Effector CD4-positive, alpha-beta T cell (primary cell): ENCODE measurements at places on chromosomes 1 and 21.

DNA sequence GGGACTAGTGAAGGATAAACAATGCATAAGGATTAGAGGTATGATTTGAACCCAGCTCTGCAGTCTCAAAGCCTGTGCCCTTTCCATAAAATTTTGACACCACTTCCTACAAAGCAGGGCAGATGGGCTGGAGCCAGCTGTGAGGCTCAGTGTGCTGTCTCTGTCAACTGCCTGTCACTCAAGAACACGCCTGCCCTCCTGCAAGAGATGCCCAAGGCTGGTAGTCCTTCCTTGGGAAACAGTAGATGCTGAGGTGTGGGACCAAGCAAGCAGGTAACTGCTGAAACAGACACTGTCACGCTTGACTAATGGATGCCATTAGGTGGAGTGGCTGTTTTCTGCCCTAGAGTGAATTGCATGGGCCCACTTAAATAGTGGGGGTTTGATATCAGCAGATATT lies 402.0 kb downstream of the PTPRU start:
- DNase-seq: no peak

GRCh38 chr1:52955129-52955970 lies 28.3 kb downstream of the SCP2 start:
- no peak for DNase-seq

GRCh38 chr1:209652873-209653401 lies 712 bp upstream of the LAMB3 start:
- DNase-seq: no peak

- DNase-seq: no peak
Observed at GRCh38 chr21:15688016-15688415, 41.8 kb upstream of the USP25 start.

DNA sequence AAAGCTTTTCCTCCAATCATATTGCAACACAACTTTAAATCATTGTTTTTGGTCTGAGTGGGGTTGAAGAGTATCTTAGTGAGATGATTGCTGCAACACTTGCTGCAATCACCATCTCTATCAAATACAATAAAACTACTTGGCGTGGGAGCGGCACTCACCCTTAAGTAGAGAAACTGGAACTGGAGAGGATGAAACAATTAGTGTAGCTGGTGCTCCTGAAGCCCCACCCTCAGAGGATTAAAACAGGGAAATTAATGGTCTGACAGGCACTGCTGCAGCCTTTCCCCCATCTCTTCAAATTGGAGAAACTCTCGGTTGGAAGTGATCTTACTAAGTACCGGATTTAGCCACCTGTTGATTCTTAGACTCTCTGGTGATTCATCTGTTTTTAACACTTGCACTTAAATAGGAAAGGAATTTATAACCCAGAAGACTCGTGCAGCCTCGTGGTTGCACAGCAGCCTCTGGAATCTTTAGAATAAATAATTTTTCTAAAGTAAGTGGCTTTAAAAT lies 80.5 kb upstream of the KIF26B start:
- DNase-seq: no peak

- DNase-seq: no peak
Observed at GRCh38 chr1:6860401-6860800, 75.1 kb downstream of the CAMTA1 start.

DNA sequence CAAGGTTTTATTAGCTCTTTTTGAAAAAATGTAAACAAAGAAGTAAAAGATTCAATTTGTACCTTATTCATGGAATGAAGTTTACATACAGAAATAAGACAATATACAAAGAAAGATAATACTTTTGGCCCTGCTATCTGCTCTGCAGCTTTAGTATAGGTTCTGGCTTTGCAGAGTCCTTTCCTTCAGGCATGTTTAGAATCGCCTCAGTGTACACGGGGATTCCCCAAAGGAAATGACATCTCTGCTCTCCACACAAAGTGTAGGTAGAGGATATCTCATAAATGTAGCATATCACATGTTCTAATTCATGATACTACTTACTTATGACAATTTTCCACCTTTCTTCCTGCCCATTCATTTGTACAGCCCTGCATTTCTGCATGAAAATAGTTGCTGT lies 222.6 kb upstream of the DPYD start:
- no peak for DNase-seq

- peak; percentile 54 for DNase-seq
Observed at GRCh38 chr21:42376338-42376982, 10.1 kb upstream of the TFF1 start.

GRCh38 chr1:235855811-235856429 lies 10.8 kb downstream of the LYST start:
- no peak for DNase-seq

- DNase-seq: no peak
Observed at GRCh38 chr1:1901641-1902294, 10.9 kb upstream of the GNB1 start.

GRCh38 chr1:159581422-159581821 lies 6.2 kb upstream of the APCS start:
- DNase-seq: no peak

DNA sequence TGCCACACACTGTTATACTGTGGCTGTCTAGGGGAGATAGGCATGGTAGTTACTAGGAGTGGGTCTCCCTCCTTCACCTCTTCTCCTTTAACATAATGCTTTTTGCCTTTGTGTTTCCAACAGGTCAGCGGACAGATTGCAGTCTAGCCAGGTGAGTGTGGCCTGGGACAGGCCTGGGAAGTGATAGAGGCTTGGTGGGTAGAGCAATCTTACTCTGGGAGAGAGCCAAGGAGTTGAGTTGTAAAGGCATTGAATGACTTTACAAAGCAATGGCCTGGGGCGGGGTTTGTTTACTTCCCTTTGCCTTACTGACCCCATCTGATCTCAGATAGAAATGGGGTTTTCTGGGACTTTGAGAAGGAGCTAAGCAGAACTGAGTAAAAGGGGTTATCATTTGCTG lies 51.0 kb upstream of the IKBKE start:
- DNase-seq: no peak

DNA sequence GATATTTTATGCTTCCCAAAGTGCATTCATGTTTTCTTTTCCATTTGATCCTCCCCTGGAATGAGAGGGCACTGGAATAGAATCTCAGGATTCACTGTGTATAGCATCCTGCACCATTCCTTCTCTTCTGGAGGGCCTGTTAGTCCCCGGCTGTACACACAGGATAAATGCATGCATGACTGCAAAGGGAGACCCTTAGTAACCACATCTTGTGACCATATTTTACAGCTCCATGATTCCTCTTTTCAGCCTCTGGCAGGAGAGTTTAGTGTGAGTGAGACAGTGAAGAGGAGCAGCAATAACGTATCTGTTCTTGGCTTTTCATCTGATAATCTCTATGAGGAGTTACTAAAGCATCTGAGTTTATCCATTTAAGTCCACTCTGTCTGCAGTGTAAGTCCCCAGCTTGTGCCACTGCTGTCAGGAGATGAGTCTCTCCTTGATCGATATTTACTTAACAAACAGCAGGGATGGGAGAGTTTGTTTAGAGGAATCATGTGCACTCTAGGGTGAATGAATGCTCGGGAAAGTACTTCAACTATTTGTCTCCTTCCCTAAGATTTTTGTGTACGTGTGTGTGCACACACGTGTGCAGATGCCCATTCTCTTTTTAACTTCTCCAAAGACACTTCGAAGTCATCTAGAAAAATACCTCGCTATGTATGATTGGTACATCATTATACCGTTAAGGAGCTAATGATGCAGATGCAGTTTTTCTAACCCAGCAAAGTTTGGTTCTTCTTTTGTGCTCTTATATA lies 41.1 kb downstream of the PROX1 start:
- no peak for DNase-seq

DNA sequence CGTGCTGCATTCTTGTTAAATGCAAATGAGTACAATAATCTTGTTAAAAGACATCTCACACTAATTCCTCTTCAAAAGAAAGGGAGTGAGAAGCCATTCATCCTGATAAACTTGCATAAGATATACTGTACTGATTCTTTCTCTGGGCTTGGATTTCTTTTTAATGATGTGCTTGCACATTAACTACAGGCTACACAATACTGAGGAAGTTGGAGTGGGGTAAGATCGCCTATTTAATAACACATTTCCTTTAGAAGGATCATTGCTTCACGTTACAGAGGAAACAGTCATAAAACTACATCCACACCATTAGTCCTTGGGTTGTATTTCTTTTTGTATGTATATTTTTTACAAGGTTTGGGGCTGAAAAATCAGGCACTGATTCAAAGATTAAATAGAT lies 36.6 kb downstream of the NRIP1 start:
- no peak for DNase-seq

DNA sequence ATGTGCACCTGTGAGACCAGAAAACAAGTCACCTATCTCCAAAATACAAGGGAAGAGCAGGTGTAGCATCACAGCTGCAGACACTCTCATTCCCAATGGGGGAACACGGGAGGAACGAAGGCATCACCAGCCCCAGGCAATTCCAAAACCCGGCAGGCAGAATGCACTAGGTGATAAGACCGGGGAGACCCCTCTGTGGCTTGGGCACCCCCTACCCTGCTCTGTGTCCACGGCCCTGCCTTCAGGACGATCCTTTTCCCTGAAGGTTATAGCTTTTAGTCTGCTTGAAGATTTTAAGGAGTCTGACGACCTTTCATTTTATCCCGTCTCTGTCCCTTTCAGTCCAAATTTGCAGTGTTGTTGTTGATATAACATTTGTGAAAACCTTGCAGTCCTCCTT lies 19.2 kb downstream of the TRPM2 start:
- no peak for DNase-seq

GRCh38 chr1:234907940-234908405 lies 220.7 kb downstream of the TOMM20 start:
- DNase-seq: no peak

DNA sequence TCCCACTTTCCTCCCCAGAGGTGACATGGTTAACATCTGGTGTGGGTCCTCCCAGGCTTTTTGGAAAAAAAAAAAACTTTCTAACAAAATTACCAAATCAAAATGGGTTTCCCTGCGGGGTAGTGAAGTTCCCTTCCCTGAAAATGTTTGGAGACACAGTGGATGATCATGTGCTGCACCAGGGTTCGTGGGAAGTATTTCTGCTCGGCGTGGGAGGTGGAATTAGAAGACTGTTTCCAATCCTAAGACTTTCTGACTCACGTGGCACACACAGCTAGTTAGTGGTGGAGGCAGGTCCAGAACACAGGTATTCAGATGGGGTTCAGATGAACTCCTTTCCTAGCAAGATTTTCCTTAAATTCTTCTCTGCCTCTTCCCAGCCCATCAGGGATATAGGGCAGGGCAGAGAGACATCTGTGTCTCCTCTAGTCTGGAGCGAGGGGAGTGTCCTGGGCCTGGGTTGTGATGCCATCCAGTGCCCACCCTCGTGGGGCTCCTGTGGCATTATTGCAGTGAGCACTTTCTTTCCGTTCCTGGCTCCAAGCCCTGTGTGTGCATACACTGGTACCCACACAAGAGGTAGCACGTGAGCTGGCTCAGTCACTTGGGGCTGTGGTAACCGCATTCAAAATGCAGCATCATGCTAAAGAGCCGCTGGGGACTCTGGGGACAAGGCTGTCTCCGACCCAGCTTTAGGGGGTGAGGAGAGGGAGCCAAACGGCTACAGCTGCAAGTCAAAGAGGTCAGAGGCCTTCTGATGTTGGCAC lies 27.5 kb downstream of the KCNC4 start:
- DNase-seq: no peak

- DNase-seq: no peak
Observed at GRCh38 chr1:37458551-37458950, 15.8 kb upstream of the ZC3H12A start.

DNA sequence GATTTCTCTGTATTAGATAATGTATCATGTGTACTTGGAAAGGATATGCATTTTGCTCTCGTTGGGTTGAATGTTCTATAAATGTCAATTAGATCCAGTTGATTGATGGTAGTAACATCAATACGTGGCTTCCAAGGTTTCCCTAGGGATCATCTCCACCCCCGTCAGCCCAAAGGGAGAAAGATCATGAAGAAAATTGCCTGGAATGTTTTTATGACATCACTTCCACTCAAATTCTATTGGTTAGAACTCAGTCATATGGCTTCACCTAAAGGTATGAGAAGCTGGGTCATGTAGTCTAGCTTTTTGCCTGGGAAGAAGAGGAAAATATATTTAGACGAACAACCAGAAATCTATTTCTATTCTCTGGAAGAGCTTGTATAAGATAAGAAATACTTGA lies at the start of gene C1orf185:
C1orf185 (plus strand) TSS at position 253 of the 400 bp plus-strand sequence; CDS start at position 259, 6 bp downstream.
- no peak for DNase-seq

- DNase-seq: no peak
Observed at GRCh38 chr1:62269439-62269838, 49.8 kb downstream of the KANK4 start.

- DNase-seq: no peak
Observed at GRCh38 chr1:102241431-102242338, 245.0 kb upstream of the OLFM3 start.

DNA sequence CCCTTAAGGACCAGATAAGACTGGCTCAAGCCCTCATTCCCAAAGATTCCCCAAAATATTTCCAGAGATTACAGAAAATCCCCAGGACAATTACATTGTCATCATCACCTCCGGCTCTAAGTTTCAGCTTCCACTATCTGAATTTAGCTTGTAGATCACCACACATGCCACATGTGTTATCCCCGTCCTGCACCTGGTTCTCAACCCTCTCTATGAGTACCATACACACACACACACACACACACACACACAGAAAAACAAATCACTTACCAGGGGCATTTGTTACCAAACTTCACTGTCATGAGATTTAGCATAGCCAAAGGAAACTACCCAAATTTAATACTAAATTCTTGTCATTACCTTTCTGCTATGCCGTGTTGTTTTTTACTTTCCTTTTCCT lies 15.4 kb upstream of the TSPAN1 start:
- DNase-seq: no peak

DNA sequence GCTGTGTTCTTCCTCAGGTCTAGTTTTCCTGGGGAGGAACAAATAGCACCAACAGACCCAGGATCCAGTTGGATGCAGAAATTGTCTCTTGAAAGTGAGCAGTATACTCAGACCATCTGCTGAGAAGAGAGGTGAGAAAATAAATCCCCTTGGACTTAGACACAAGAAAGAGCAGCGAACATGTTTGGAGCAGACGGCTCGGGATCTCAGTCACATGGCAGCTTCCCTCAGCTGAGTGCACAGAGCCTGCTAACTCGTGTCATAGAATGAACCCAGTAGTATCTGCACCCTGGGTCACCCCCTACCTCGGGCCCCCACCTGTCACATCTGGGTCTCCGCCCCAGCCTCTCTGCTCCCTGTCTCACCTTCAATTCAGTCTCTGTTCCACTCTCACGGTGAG lies 115.6 kb downstream of the CCDC185 start:
- no peak for DNase-seq

GRCh38 chr1:19715334-19716203 lies 50.9 kb downstream of the HTR6 start:
- DNase-seq: peak; percentile 73

- DNase-seq: peak; percentile 28
Observed at GRCh38 chr1:109910123-109910962, at the start of gene CSF1. TSS of gene CSF1 (plus strand) at chr1:109910849. CDS start at chr1:109911024, 175 bp downstream.

GRCh38 chr21:39156024-39156423 lies 27.2 kb downstream of the PSMG1 start:
- DNase-seq: no peak

- no peak for DNase-seq
Observed at GRCh38 chr1:159532922-159533321, 2.9 kb downstream of the OR10J5 start.
